ENCODE measurements at places on chromosomes 12 and 14. TPM values are rescaled to one million over a fixed set of nuclear protein-coding genes. Genes with fewer than 3 reads are reported as not detected.

SAMD15 gene
- total RNA-seq = 6.2 TPM

USP44 gene
- 2.8 TPM for total RNA-seq

KRT85 gene
- total RNA-seq = not detected

LUM gene
- 185 TPM for total RNA-seq

PRB2 gene
- not detected for total RNA-seq

AMN gene
- total RNA-seq = 58.0 TPM

ITPK1 gene
- 92.0 TPM for total RNA-seq

OTUB2 gene
- 1.1 TPM for total RNA-seq

FOXA1 gene
- total RNA-seq = not detected

ANO2 gene
- 4.4 TPM for total RNA-seq

SERPINA3 gene
- 1,762 TPM for total RNA-seq

OTOGL gene
- total RNA-seq = 0.47 TPM

MUCL1 gene
- not detected for total RNA-seq

TMEM121 gene
- total RNA-seq = 3.1 TPM

KLRD1 gene
- total RNA-seq = 5.5 TPM

OAS3 gene
- 15.6 TPM for total RNA-seq

DTX1 gene
- total RNA-seq = 4.9 TPM

BLTP3B gene
- 18.3 TPM for total RNA-seq

NRIP2 gene
- total RNA-seq = 11.7 TPM

EMP1 gene
- total RNA-seq = 431 TPM

SLC4A8 gene
- 2.4 TPM for total RNA-seq

ULK1 gene
- total RNA-seq = 33.4 TPM

ADCY6 gene
- total RNA-seq = 66.9 TPM

CCDC196 gene
- not detected for total RNA-seq

SIX6 gene
- total RNA-seq = not detected

GLS2 gene
- total RNA-seq = 2.5 TPM

ADCK1 gene
- 8.0 TPM for total RNA-seq

CLEC7A gene
- total RNA-seq = 20.0 TPM

HOTAIR gene
- total RNA-seq = 0.76 TPM

SOX5 gene
- 10.8 TPM for total RNA-seq

ZDHHC22 gene
- total RNA-seq = not detected

PMCH gene
- not detected for total RNA-seq
